ENCODE measurements at places on chromosomes 7 and 10. TPM values are rescaled to one million over a fixed set of nuclear protein-coding genes. Genes with fewer than 3 reads are reported as not detected.

Gene NME8
- total RNA-seq, result not detected

Gene EEPD1
- 0.65 TPM for total RNA-seq

Gene TUBAL3
- 1.3 TPM for total RNA-seq

Gene COL26A1
- not detected for total RNA-seq

Gene SPDYE5
- not detected for total RNA-seq
